Posterior cingulate gyrus (tissue), 11 donors: ENCODE measurements at places on chromosomes 7 and 10.

DNA sequence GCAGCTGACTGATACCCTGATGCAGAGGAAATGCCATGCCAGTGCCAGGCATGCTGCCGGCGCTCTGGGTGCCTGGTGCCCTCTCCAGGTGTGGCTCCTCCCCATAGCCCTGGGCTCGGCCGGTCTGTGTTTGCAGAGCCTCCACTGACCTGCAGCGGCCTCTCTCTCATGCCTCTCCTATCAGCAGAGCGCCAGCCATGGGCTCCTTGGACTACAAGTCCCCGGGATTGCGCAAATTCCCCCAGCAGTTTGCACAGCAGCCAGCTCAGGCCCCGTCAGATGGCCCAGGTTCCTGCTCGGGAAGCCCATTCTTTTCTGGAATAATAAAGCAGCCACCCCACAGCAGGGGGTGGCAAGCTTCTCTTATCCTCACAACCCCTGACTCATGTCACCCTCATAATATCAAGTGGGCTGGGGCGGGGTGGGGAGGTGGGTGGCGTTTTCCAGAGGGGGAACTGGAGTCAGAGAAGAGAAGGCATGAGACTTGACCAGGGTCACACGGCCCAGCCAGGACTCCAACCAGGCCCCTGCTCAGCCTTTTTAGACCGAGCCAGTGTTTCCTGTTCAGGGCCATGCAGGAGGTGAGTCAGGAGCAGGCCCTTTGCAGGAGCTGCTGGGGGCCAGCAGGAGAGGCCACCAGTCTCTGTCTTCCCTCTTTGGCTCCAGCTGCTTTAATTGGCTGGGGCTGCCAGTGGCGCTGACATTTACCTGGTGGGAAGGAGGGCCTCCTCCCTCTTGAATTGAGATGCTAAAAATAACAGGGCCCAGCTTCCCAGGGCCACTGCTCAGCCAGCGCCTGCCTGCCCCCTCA lies 58.6 kb downstream of the ZMIZ1 start:
- DNase-seq: no peak

- no peak for DNase-seq
Measured at GRCh38 chr10:46080886-46081285, 34.8 kb upstream of the MSMB start.

GRCh38 chr7:79137942-79138341 lies 315.5 kb downstream of the MAGI2 start:
- no peak for DNase-seq

GRCh38 chr7:17194656-17195055 lies 103.8 kb upstream of the AHR start:
- DNase-seq: no peak

DNA sequence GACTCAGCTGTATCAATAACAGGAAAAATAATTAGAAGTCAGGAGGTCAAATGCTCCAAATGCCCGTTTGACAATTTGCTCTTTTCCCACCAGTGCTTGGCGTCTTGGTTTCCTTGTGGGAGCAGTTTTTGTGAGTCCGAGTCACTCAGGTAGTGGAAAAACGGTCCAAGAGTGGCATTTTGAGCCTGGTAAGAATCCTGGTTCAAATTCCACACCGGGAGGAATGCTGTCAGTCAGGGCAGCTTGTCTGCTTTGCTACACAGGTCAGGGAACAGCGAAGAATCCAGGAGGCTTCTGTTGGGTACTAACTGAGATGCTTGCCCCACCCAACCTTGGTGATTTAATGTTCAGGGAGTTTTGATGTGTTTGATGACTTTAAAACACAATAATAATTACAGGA lies 209.5 kb downstream of the HERPUD2 start:
- no peak for DNase-seq

DNA sequence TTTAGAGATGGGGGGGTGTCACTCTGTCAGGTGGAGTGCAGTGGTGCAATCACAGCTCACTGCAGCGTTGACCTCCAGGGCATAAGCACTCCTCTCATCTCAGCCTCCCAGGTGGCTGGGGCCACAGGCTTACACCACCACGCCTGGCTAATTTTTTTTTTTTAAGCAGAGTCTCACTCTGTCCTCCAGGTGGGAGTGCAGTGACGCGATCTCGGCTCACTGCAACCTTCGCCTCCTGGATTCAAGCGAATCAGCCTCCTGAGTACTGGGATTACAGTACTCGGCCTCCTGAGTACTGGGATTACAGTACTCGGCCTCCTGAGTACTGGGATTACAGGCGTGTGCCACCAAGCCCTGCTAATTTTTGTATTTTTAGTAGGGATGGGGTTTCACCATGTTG lies 23.6 kb upstream of the PPIA start:
- no peak for DNase-seq

DNA sequence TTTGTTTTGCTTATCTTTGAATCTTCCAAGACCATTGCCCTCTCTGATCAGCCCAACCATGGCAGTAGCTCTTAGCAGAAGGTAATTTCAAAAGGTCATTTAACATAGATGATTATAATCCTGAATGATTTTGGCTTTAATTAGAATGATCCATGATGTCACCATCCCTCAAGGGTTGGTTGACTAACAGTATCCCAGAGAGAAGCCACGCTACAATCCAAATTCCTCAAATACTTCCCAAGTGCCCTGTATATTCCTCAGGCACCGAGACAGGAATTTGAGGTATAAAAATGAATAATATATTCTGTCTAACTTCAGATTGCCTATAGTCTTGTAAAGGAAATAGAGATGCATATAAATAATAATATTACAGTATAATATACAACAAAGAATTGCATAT lies 42.1 kb upstream of the TMEM196 start:
- DNase-seq: no peak

GRCh38 chr7:136333636-136334035 lies 356.5 kb upstream of the MTPN start:
- DNase-seq: no peak

GRCh38 chr7:7670490-7670889 lies 29.9 kb downstream of the UMAD1 start:
- DNase-seq: no peak

DNA sequence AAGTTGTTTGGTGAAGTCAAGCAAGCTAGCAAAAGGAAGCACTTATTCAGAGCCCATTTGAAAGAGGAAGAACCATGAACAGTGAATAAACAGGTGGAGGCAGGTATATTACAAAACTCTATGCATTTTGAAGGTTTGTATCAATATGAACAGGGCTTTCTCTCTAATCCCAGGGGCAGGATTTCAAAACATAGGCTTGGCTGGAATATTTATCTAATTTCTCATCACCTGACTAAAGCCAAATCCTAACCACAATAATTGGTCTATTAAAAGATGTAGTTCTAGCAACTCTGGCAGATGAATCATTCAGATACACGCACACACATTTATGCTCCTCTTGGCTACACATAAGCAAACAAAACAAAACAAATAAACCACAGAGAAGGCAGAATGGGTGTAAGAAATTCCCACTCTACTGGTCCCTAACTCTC lies 554.4 kb downstream of the INHBA start:
- no peak for DNase-seq

DNA sequence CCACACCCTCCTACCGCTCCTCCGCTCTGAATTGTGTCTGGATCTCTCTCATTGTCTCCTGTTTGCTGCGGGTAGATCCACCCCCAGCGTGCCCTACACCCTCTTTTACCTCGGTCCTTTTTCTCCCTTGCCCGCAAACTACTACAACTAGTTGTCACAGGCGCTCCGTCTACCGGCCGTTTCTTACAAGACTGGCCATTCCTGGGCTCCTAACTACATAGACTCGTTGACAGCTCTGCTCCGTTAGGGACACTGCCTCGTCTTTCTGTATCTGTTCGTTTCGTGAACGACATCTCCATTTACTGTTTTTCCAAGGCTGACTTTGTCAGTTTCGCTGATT lies 786 bp downstream of the TAF3 start:
- peak; percentile 42 for DNase-seq

- no peak for DNase-seq
Measured at GRCh38 chr10:119095640-119096039, 8.3 kb upstream of the DENND10 start.

DNA sequence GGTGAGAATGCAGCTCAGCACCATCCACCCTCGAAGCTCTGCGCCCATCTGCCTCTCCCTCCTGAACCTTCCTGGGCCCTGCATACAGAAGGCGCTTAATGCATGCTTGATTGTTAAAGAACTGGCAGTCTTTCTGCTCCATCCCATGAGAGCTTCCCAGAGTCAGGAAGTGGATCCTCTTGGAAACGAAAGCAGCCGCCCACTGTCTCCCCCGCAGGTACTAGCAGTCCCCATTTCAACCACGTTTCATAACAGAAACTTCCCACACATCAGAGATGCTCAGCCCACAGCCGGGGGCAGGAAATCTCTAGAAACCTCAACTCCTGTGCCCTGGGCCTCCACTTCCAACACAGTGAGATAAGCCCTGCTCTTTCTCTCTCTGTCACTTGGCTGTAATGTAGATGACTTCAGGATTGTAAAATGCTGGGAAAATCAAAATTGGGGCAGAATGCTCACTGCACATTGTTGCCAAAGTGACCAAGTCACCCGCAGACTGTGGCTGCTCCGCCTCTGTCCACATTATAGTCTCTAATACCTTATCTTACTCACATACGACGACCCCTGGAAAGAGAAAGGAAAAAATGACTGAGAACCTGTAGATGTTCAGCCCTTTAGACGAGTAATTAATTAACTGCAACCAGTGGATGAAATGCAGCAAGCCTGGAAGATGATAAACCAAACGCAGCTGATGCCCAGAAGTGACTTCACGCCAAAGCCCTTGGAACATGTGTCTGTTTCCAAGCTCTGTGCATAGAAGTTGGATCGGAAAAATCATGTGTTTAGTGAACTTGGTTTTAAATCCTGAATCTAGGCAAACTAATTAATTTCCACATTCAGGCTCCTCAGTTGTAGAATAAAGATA lies 28.5 kb downstream of the GSDME start:
- DNase-seq: no peak

DNA sequence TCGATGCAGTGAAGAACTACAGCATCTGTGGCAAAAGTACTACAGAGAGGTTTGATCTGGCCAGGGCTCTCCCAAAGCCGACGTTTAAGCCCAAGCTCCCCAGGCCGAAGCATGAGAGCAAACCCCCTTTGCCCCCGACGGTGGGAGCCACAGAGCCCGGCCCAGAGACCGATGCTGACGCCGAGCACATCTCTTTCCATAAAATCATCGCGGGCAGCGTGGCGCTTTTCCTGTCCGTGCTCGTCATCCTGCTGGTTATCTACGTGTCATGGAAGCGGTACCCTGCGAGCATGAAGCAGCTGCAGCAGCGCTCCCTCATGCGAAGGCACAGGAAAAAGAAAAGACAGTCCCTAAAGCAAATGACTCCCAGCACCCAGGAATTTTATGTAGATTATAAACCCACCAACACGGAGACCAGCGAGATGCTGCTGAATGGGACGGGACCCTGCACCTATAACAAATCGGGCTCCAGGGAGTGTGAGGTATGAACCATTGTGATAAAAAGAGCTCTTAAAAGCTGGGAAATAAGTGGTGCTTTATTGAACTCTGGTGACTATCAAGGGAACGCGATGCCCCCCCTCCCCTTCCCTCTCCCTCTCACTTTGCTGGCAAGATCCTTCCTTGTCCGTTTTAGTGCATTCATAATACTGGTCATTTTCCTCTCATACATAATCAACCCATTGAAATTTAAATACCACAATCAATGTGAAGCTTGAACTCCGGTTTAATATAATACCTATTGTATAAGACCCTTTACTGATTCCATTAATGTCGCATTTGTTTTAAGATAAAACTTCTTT lies 2.3 kb downstream of the LRRTM3 start:
- peak; percentile 55 for DNase-seq

- DNase-seq: peak; percentile 24
Measured at GRCh38 chr7:101294832-101295121, 26.8 kb downstream of the IFT22 start.

DNA sequence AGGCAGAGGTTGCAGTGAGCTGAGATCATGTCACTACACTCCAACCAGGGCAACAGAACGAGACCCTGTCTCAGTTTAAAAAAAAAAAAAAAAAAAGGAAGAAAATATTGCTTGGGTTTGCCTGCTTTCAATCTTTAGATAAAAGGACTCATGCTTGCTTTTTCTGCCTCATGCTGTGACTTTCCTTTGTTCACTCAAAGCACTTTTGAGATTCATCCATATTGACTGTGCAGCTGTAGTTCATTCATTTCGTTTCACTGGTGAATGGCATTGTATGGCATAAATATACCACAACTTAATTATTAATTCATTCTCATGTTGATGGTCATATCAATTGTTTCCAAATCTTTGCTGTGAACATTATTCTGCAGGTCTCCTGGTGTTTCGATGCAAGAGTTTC lies 97.6 kb upstream of the NFE2L3 start:
- DNase-seq: no peak

DNA sequence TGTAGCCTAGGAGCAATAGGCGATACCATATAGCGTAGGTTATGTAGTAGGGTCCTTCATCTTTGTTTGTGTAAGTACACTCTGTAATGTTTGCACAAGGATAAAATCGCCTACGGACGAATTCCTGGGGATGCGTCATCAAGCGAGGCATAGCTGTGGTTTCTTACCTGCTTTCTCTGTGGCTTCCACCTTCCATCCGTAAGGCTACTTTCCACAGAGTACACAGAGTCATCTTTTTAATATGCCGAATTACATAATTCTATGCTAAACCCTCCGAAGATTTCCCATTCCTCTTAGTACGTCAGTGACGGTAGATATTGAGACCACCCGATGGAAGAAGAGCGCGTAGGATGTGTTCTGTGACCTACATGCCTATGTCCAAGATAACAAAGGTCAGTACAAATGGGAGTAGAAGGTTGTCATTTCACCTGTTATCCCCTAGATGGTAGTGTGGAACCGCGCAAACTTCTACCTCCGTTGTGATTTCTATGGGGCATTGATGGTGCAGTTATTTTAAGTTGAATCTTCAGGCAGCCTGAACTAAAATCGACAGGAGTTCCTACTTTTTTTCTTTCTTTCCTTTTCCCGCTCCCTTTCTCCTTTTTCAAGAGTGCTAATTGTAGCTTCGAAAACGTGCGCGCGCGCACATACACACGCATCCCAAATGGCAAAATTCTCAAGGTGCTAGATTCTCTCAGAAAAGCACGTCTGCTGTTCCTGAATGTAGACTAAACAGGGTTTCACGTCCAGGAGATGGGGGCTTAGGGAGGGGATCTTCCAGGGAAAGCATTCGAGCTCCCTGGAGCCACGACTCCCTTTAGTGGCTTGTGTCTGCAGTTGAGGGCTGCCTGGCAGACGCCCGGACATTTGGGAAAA lies 111.7 kb upstream of the MBL2 start:
- DNase-seq: no peak
